ENCODE measurements at places on chromosomes 4 and X.

GRCh38 chr4:42410446-42410845 lies 13.2 kb downstream of the SHISA3 start:
- DNase-seq = no peak

GRCh38 chr4:148311526-148311925 lies 130.7 kb downstream of the NR3C2 start:
- no peak for DNase-seq

- no peak for DNase-seq
These were observed 39.6 kb downstream of the ZNF827 start for GRCh38 chr4:145898926-145899531.

- no peak for DNase-seq
These were observed 799.8 kb downstream of the RAPGEF2 start for GRCh38 chr4:159902648-159903047.

DNA sequence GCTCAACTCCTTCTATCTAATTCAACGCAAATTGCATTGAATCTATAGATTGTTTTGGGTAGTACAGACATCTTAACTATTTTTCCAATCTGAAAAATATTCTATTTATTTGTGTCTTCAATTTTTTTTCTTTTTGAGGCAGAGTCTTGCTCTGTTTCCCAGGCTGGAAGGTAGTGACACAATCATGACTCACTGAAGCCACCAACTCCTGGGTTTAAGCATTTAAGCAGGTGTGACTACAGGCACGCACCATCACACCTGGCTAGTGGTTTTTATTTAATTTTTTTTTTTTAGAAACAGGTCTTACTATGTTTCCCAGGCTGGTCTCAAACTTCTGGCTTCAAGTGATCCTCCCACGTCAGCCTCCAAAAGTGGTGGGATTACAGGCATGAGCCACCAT lies 98.3 kb downstream of the GK start:
- no peak for DNase-seq

DNA sequence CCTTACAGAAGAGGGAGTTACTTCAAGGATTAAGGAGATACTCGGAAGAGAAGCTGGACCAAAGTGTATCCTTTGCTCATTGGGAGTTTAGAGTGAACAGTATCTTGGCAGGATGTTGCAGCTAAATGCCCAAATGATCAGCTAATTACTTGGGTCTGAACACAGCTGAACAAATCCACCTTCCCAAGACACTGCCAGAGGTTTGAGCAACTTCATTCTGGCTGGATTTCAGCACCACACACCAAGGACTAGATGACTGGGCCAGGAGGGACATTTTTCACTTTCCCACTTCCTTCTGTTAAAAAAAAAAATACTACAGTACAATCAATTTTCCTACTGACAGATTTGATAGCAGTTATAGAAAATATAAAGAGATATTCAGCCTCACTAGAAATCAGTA lies 324.6 kb downstream of the MID1IP1 start:
- no peak for DNase-seq

DNA sequence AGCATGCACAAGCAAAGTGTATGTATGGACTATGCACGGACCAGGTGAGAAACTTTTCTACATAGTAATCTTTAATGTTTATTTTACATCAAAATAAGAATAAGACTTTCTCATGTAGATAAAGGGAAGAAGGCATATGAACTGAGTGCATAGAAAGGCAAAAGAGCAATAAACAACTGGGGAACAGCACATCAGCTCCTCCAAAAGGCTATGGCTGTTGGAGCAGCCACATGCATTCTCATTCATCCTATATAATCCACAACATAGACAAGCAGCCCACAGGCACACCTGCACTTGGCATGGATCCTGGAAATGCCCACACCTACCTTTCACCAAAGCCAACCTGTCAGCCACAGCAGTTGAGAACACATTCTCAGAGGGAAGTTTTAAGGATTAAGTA lies 586.9 kb upstream of the INTU start:
- DNase-seq = no peak

DNA sequence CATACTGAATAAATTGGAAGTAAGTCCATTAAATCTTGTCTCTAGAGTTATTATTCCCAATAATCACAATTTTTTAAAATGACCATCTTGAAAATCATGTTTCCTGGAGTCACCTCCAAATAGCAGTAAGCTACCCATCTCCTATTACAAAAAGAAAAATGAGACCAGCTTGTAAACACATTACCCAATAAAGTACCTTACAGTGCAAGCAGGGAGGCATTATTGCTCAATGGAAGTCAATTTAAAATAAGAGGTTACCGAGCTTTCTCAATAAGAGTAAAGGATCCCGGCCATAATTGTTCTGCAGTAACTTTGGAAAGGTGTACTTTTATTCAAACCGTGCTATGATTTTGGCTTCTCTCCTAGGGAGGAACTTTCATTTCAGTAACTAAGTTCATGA lies 78.0 kb downstream of the DMD start:
- no peak for DNase-seq

DNA sequence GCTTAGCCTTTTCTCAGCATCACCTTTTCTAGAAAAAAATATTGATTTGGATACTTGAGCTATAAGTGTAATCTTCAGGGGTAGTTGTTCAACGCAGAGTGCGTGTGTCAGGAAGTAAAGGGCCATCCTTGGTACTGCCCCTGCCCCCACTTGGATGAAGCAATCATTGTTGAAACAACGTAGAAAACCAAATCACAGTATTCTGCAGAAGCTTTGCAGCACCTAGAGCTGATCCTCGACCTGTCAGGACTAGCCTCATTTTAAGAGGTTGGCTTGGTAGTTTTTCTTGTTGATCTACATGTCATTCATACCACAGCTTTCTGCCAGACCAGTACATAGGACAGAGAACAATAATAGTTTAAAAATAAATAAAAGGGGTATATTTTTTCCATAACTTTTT lies 65.3 kb upstream of the MYOZ2 start:
- no peak for DNase-seq

DNA sequence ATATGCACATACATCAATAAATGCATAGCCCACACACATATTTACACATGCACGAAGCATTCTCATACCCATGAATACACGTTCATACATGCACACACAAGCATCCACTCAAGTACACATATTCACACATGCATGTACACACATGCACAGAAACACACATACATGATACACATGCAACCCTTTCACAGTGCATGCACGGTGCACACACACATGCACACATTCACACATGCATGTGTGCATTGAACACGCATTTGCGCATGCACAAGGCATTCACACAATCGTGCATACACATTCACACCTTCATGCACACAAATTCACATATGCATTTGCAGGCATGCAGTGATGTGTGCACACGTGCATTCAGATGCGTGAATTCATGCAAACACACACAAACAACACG lies 324.5 kb downstream of the DHRSX start:
- no peak for DNase-seq

GRCh38 chrX:18002791-18003190 lies 141.7 kb upstream of the RAI2 start:
- DNase-seq = no peak

DNA sequence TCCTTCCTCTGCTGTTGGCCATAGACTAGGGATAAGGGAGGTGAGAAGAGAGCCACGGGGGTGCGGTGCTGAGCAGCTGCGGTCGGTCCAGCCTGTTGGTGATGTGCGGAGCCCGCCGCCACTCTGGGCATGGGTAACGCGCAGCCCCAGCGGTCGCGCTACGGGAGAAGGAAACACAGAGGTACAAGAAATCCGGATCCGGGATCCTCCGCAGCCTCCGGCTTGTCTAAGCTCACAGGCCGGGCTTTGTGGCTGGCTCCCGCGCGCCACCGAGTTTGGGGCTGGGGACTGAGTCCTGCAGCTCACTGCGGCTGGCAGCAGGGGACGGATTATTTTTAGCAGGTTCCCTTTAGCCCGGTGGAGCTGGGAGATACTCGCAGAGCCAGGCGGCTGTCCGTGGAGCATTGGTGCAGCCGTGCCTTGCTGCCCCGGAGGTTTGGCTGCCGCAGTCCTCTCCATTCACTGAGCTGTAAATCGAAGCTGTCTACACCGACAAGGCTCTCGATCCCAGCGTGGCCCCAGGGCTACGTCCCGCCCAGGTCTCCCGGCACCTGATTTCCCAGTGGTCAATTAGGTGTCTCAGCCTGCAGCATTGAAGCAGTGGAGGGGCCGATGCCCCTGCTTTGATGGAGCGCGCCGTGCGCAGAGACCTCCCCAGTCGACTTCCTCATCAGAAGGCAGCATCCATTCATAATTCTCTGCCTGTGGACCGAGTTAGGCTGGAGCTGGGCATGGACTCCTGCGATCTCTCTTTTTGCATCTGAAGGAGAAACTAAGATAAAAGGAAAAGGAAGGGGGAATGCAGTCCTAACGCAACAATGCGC lies 81.9 kb upstream of the SCML1 start:
- DNase-seq = no peak

DNA sequence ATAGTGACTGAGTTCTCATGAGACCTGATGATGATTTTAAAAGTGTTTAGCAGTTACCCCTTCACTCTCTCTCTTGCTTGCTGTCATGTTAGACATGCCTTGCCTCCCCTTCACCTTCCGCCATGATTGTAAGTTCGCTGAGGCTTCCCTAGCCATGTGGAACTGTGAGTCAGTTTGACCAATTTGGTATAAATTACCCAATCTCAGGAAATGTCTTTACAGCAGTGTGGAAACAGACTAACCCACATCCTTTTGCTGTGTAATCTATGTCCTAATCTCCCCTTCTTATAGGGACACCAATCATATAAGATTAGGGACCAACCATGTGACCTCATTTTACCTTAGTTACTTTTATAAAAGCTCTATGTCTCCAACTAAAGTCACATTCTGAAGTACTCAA lies 677.8 kb downstream of the ADGRL3 start:
- DNase-seq = no peak

DNA sequence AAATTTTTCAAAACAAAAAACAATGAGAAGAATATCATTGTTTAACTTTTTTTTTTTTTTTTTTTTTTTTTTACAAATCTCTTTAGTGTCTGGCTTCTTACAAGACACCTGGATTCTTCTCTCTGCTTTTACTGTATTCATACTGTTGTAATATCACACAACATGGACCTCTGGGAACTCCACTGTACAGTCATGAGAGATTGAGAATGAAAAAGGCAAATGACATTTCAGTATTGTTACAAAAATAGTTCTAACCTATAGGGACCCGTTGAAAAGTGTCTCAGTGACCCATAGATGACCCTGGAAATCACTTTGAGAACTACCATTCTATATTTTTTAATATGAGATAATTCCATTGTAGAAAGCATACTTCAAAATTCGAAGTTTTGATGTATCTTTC lies 124.4 kb downstream of the SLIT2 start:
- no peak for DNase-seq

GRCh38 chr4:82801910-82802521 lies 3.4 kb upstream of the SCD5 start:
- no peak for DNase-seq

DNA sequence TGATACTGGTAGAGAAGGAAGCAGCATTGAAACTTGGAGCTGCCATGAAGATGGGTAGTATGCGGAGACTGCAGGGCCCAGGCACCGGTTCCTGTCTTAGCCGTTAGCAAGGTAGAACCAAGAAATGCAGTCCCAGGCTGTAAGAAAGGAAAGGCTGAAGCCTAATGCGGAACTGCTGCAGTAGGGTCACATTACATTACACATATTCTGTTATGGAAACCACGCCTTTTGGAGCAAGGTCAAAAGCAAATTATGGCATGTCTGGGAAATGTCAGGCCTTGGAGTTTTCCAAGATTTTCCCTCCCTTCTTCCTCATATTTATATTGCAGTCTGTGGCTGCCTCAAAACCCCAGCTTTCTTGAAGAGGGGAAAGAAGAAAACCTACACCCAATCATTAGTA lies 204.8 kb upstream of the RASGEF1B start:
- DNase-seq = no peak

DNA sequence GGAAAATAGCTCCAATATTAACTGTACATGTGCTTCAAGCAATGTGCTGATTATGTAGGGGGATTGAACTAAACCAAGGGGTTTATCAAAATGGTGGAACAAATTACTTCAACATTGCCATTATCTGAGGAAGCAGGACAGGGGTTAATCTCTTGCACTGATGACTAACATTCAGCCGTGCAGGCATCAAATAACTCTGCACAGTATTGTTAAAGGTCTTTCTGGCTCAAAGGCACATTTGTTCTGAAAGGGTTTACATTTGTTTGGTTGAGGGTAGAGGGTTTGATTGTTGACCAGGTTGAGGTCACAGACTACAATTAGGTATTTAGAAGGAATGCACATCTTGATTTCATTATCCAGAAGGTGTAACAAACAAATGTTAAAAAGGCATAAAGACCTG lies 32.2 kb upstream of the CCSER1 start:
- DNase-seq = no peak

- no peak for DNase-seq
These were observed 75.2 kb downstream of the GABRB1 start for GRCh38 chr4:47106561-47106960.

DNA sequence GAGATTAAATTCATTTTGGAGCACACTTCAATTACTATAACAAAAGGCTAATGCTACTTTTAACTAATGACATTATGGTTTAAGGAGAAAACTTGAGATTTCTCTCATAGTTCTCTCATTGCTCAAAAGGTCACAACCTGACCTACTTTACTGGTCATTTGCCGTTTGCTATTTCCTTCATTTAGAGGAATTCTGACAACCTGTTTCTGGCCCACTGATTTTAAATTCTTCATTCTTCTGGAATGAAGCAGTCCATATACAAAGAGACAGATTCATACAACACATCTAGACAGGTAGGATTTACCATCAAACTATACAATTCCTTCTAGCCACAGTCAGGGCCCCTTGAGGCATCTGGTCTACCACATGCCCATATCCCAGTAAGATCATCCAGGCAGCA lies 14.2 kb downstream of the RNF150 start:
- no peak for DNase-seq

DNA sequence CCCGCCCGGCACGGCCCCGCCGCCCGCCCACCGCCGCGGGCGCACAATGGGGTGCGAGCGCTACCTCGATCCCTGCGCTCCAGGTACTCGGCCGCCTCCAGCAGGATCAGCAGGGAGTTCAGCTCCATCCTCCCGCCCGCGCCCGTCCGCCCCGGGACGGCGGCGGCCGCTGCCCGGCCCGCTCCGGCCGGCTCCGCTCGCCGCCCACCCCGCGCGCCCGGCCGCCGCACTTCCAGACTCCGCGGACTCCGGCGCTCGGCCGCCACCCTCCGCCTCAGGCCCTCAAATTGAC lies at the start of gene MXD4:
MXD4 (minus strand) TSS at position 257 of the 292 bp plus-strand sequence; CDS start at position 128, 129 bp downstream.
- no peak for DNase-seq

GRCh38 chr4:7186031-7186430 lies 6.3 kb upstream of the SORCS2 start:
- no peak for DNase-seq

- no peak for DNase-seq
These were observed 245.6 kb downstream of the TRAM1L1 start for GRCh38 chr4:116839826-116840225.

DNA sequence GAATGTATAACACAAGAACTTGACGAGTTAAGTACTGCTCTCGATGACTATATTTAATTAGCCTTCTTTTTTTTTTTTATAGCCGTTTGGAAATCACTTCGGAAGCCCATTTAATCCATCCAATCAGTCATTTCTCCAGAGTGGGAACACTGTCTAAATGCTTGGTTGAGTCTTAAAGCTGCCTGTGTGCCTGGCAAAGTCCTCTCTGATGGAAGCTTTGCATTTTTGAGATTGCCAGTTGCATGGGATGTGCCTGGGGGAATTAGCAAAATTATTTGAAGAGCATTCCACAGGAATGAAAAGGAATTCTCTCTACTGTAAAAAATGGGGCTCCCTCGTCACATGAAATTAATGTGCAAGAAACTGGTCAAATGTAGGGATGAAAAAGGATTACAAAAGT lies 398.8 kb upstream of the RPS6KA3 start:
- DNase-seq = no peak

- DNase-seq = no peak
These were observed 250.4 kb downstream of the TMA16 start for GRCh38 chr4:163744861-163745260.
